GM23248 (cell line): ENCODE measurements at places on chromosomes 7 and 10. TPM values are rescaled to one million over a fixed set of nuclear protein-coding genes. Genes with fewer than 3 reads are reported as not detected.

The SPDYE1 gene
- total RNA-seq, result not detected in 2 replicates

The DPP6 gene
- not detected in 2 replicates for total RNA-seq

The C10orf120 gene
- not detected in 2 replicates for total RNA-seq

The CNTNAP2 gene
- not detected in 2 replicates for total RNA-seq

The HYAL4 gene
- not detected in 2 replicates for total RNA-seq

The HTR5A gene
- not detected in 2 replicates for total RNA-seq

The NCF1 gene
- not detected in 2 replicates for total RNA-seq

The SRGN gene
- total RNA-seq, result 108 and 136 TPM in 2 replicates

The CPEB3 gene
- 0.63 and 1.1 TPM in 2 replicates for total RNA-seq

The PKD2L1 gene
- not detected in 2 replicates for total RNA-seq

GRCh38 chr10:14698829-14699170 lies 75.9 kb downstream of the FAM107B start:
- no peak overlapping the region for H3K27ac ChIP-seq
- no peaks in the 10 kb centered on the region for H3K36me3 ChIP-seq
- peaks cover 12% of the 10 kb centered on the region; the same call in 1 of the 2 replicates for H3K27me3 ChIP-seq
- DNase-seq, result no peak
- peaks cover 10% of the 10 kb centered on the region for H3K4me1 ChIP-seq

- no peak for DNase-seq
- H3K4me1 ChIP-seq, result peaks cover 29% of the 10 kb centered on the region
- H3K36me3 ChIP-seq, result no peaks in the 10 kb centered on the region
- H3K27ac ChIP-seq, result no peak overlapping the region
- no peak overlapping the region for H3K4me3 ChIP-seq
Measured at GRCh38 chr10:75464478-75465449, 33.3 kb downstream of the LRMDA start.

- peaks cover 13% of the 10 kb centered on the region for H3K4me1 ChIP-seq
- DNase-seq, result no peak
- H3K27ac ChIP-seq, result no peak overlapping the region
- no peak overlapping the region for H3K4me3 ChIP-seq
- H3K36me3 ChIP-seq, result no peaks in the 10 kb centered on the region
- H3K27me3 ChIP-seq, result no peaks in the 10 kb centered on the region
Measured at GRCh38 chr7:155251831-155252230, 45.8 kb upstream of the INSIG1 start.

- H3K4me3 ChIP-seq, result no peak overlapping the region
- DNase-seq, result no peak
- H3K27ac ChIP-seq, result no peak overlapping the region
Measured at GRCh38 chr7:146922782-146923181, 806.2 kb downstream of the CNTNAP2 start.

GRCh38 chr7:106009503-106010226 lies 46.6 kb downstream of the CDHR3 start:
- peak overlapping the region; percentile 64 for H3K27ac ChIP-seq
- peak; percentile 99 for DNase-seq
- H3K36me3 ChIP-seq, result no peaks in the 10 kb centered on the region
- H3K27me3 ChIP-seq, result peaks cover 6% of the 10 kb centered on the region; the same call in 1 of the 2 replicates
- peaks cover 7% of the 10 kb centered on the region; the same call in 1 of the 2 replicates for H3K4me1 ChIP-seq
- peak overlapping the region; percentile 46 for H3K4me3 ChIP-seq

GRCh38 chr7:2643386-2644219 lies 11.8 kb downstream of the TTYH3 start:
- H3K36me3 ChIP-seq, result no peaks in the 10 kb centered on the region
- no peak overlapping the region for H3K4me3 ChIP-seq
- H3K27ac ChIP-seq, result no peak overlapping the region
- no peak for DNase-seq
- peaks cover 29% of the 10 kb centered on the region for H3K4me1 ChIP-seq
- no peaks in the 10 kb centered on the region for H3K27me3 ChIP-seq

GRCh38 chr10:1360011-1360557 lies 303.9 kb downstream of the WDR37 start:
- H3K36me3 ChIP-seq, result no peaks in the 10 kb centered on the region
- no peak overlapping the region for H3K27ac ChIP-seq
- no peaks in the 10 kb centered on the region for H3K27me3 ChIP-seq
- H3K4me1 ChIP-seq, result no peaks in the 10 kb centered on the region
- no peak overlapping the region for H3K4me3 ChIP-seq

GRCh38 chr10:126349101-126349500 lies 39.2 kb downstream of the ADAM12 start:
- no peak for DNase-seq
- peaks cover 31% of the 10 kb centered on the region for H3K4me1 ChIP-seq
- no peaks in the 10 kb centered on the region for H3K36me3 ChIP-seq
- H3K4me3 ChIP-seq, result no peak overlapping the region
- peak overlapping the region; percentile 87; the same call in 1 of the 2 replicates for H3K27ac ChIP-seq

GRCh38 chr10:13383399-13383761 lies 35.3 kb upstream of the SEPHS1 start:
- H3K4me1 ChIP-seq, result peaks cover 4% of the 10 kb centered on the region
- no peaks in the 10 kb centered on the region for H3K36me3 ChIP-seq
- peak overlapping the region; percentile 42; the same call in 1 of the 2 replicates for H3K4me3 ChIP-seq
- H3K27me3 ChIP-seq, result peaks cover 28% of the 10 kb centered on the region
- no peak for DNase-seq

DNA sequence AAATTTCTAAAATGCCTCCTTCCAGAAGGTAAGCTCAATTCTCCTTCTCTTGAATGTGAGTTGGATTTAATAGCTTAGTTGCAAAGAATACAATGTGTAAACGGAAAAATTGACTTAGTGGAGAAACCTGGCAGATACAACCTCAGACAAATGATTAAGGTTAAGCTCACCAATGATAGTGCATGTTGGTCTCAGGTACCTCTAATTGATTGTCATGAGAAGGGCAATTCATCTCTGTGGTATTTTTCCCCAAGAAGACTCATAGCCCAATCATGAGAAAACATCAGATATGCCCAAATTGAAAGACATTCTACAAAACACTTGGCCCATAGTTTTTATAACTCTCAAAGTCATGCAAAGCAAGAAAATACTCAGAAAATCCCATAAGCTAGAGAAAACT lies 36.2 kb upstream of the TMEM106B start:
- no peaks in the 10 kb centered on the region for H3K4me1 ChIP-seq
- H3K4me3 ChIP-seq, result no peak overlapping the region
- no peak for DNase-seq
- no peak overlapping the region for H3K27ac ChIP-seq
- no peaks in the 10 kb centered on the region for H3K27me3 ChIP-seq
- H3K36me3 ChIP-seq, result no peaks in the 10 kb centered on the region

DNA sequence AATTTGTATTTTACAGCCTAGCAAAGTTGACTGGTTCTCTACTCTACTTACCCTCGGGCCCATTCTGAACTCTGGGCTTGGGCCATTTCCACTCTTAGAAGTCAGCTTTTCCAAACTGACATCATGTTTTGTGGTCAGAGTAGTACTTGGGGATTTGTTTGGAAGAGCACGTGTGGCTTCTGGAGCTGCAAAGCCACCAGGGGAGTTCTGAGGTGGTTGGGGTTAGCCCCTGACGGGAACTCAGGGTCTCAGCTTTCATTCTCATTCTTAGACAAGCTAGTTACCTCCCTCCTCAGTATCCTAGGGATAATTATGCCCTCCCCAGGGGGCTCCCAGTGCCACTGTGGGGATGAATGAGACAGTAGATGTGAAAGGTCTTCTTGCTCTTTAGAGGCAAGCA lies 647.7 kb upstream of the GALNT17 start:
- no peak overlapping the region for H3K27ac ChIP-seq
- no peaks in the 10 kb centered on the region for H3K36me3 ChIP-seq

DNA sequence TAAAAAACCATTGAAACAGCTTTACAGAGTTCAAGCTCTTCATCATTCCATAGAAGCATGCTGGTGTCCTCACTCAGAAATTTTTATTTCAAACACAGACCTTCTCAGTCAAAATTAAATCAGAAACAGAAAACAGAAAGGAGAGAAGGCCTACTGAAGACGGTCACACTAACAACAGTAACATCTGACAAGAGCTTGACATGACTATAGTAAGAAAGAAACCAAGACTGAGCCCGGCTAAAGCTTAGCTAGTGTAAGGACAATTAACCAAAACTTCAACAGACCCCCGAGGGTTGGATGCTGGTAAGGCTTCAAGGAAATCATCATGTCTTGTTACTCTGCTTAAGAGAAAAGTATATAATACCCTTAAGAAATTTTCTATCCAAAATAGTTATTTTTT lies 38.6 kb downstream of the MTPN start:
- H3K4me3 ChIP-seq, result no peak overlapping the region
- H3K27ac ChIP-seq, result 0 out of 2 replicates have a peak overlapping the region, but pooled peaks have one; percentile 34
- no peaks in the 10 kb centered on the region for H3K36me3 ChIP-seq
- no peaks in the 10 kb centered on the region for H3K27me3 ChIP-seq

DNA sequence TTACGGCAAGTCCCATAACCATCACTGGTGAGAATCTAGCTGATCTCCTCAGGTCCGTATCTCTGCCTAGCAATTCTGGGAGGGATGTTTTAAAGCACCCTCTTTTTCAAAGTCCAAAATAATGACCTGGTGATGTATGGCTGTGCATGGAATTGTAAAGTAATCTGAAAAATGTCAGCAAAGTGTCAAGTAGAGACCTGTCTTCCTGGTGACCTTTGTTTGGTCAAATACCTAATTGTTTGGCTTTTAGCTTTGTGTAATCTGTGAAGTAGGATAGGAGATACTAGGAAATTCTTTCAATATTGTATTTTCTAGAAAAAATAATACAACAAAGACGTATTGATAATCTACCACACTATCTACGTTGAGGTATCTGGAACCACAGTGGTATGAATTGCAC lies 51.0 kb downstream of the ABCB5 start:
- H3K36me3 ChIP-seq, result no peaks in the 10 kb centered on the region
- no peak for DNase-seq
- 0 out of 2 replicates have a peak, but pooled peaks cover 4% of the 10 kb centered on the region for H3K27me3 ChIP-seq
- H3K4me1 ChIP-seq, result no peaks in the 10 kb centered on the region
- H3K27ac ChIP-seq, result no peak overlapping the region

- H3K36me3 ChIP-seq, result no peaks in the 10 kb centered on the region
- no peak overlapping the region for H3K4me3 ChIP-seq
- H3K27ac ChIP-seq, result no peak overlapping the region
- no peaks in the 10 kb centered on the region for H3K4me1 ChIP-seq
- H3K27me3 ChIP-seq, result no peaks in the 10 kb centered on the region
Measured at GRCh38 chr10:119702583-119702982, 23.3 kb upstream of the INPP5F start.

- H3K4me3 ChIP-seq, result peak overlapping the region; percentile 45
- H3K27ac ChIP-seq, result peak overlapping the region; percentile 89
- no peaks in the 10 kb centered on the region for H3K36me3 ChIP-seq
Measured at GRCh38 chr10:113104047-113104446, 154.0 kb downstream of the TCF7L2 start.

DNA sequence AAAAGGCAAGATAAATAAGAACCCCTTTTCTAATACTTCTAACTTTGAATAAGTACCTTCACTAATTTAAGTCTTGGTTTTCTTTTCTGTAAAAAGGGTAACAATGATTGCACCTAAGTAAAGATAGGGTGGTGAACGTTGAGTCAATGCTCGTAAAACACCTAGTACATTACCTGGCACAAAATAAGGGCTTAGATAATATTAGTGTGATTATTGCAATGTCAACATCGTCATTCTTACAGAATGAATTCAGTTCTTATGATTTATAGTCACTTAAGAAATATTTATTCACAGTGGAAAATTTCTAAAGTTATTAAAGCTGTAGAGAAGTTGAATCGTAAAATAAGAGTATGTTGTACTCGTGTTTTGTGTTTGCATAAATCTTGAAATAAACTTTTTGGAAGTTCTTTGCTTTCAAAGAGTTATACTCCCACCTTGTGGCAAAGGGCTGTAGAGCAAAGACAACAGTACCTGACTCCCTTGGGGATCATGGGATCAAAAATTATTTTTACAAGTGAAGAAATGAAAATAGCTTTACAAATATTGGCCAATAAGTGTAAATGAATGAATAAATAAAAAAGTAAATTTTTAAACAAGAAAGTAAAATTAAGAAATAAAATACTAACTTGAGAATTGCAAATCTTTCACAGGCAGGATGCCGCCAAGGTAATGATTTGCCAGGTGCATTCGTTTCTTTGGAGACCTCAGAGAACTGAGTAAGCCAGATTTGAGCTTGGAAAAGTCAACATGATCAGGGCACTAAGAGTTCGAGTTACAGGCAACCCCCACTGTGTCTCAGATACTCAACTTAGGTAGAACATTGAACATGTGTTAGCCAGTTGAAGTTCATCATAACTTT lies 285.8 kb upstream of the CACNA2D1 start:
- H3K4me1 ChIP-seq, result no peaks in the 10 kb centered on the region
- DNase-seq, result peak; percentile 71
- H3K4me3 ChIP-seq, result no peak overlapping the region
- H3K27me3 ChIP-seq, result no peaks in the 10 kb centered on the region

DNA sequence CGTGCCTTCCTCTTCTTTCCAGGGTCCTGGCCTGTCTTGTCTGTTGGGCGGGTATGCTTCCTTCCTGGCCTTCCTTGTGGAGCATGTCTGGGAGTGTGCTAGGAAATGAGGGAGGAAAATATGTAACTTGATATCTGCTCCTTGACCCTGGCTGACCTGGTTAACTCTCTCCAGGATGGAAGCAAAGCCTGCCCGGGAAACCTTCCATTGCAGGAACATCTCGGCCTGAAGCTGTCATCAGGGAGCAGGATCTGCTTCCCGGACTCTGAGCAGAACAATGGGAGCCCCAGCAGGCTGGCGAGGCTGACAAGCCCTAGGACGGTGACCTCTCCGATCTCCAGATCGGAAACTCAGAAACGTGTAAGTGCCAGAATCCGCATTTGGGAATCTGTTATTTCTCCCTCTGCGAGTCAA lies 340.3 kb downstream of the FRMD4A start:
- H3K4me3 ChIP-seq, result peak overlapping the region; percentile 42
- DNase-seq, result peak; percentile 42
- H3K4me1 ChIP-seq, result peaks cover 40% of the 10 kb centered on the region

DNA sequence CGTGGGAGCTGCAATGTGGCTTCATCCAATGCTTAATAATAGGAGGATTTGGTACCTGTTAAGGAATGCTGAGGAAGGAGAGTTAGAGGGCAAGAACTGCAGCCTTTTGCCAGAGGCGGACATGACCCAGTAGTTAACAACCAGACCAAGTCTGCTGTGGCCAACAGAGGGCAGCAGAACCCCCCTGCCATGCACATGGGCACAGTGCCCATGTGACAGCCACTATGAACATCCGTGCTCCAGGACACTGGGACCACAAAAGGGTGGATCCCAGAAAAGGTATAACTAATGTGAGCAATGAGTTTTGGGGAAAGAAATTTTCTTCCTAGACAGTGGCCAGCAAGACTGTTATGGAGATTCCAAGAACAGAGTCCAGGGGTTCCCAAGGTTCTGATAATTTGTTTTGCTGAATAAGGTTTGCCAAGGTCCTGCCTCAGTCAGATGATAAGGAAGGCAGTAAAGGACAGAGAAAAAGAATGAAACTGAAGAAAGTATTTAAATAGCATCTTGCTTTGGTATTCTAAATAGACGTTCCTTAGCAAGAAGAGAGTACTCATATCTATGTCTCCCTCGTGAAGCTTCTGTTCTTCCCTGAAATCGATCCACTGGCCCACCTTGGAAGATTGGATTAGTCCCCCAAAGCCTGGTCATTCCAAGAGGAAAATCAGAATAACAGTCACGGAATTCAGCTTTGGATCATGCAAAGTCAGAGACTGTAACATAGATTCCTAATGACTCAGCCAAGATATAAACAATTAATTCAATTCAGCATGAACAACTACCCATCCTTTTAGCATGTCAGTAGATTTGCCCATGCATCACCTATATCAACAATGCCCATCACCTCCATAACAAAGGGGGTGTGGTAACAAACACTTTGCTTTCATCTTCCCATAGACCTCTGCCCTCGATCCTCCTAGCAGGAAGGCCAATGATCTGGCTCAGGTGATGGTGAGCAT lies 56.0 kb downstream of the LGI1 start:
- peaks cover 5% of the 10 kb centered on the region for H3K27me3 ChIP-seq
- H3K27ac ChIP-seq, result no peak overlapping the region
- no peak overlapping the region for H3K4me3 ChIP-seq
- no peaks in the 10 kb centered on the region for H3K4me1 ChIP-seq
- H3K36me3 ChIP-seq, result no peaks in the 10 kb centered on the region
